ENCODE measurements at places on chromosomes 5 and 9.
A peak's percentile ranks its signal among the peaks of the same experiment; 100 is the strongest.

- DNase-seq, result no peak
These were observed 31.5 kb upstream of the PPP3R2 start for GRCh38 chr9:101626295-101626694.

- DNase-seq, result no peak
These were observed 166.2 kb upstream of the KLF9 start for GRCh38 chr9:70580606-70581195.

- peak; percentile 63 for DNase-seq
These were observed 52.1 kb downstream of the IL31RA start for GRCh38 chr5:55903121-55903701.

GRCh38 chr5:61534481-61535267 lies 202.6 kb downstream of the ZSWIM6 start:
- DNase-seq, result no peak

DNA sequence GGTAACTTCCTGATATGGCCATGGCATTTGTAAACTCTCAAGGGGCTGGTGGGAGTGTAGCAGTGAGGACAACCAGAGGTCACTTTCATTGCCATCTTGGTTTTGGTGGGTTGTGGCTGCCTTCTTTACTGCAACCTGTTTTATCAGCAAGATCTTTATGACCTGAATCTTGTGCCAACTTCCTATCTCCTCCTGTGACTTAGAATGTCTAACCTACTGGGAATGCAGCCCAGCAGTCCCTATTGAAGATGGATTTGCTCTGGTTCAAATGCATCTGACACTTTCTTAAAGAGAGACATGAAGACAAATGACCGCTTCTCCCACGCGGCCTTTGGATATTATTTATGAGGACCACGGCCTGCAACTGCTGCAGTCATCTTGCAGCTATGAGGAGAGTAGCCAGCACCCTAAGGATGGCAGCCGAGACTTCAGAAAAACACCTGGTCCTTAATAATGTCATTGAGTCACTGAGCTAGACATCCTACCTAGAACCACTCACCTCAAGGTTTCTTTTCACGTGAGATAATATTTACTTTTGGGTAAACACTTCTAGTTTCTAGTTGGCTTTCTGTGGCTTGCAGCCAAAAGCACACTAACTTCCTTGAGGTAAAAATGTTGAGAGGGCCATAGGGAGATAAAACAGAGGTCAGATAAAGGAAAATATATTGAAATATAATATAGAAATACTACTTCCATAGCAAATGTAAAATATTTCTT lies 28.2 kb downstream of the CETN3 start:
- no peak for DNase-seq

DNA sequence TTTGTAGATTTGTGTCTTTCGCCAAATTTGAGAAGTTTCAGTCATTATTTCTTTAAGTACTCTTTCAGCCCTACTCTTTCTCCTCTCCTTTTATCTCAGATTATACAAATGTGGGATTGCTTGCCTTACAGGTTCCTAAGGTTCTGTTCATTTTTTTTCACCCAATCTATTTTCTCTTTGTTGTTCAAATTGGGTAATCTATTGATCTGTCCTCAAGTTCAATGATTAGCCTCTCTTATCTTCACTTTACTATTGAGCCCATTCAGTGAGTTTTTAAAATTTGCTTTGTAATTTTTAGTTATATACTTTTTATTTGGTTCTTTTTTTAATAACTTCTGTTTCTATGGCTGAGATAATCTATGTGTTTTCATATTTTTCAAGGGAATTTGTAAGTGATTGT lies 282.1 kb downstream of the FER start:
- DNase-seq, result no peak

- DNase-seq, result no peak
These were observed 121.6 kb downstream of the TLR4 start for GRCh38 chr9:117825609-117826347.

DNA sequence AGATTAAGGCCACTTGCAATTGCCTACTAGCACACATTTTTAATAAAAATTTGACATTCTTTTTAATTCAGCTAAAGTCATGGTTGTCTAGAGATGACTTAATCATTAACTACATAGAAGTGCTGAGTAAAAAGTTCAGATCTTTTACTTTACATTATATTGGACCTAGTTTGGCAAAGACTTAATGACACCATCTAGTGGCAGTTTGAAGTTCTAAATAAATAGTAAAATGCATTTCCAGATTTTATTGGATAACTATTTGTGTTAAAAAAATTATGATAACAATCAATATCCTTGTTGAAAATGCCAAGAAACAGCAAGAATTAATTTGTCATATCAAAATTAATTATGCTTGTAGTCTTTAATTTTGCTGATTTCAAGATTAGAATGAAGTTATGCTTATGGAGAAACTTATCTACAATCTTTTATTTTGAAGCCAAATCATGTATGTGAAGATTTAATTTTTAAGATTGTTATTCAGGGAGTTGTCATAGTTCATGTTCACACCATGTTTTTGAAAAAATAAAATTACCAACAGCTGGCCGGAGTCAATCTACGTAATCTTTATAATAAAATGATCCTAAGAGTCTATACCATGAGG lies 69.6 kb upstream of the PJA2 start:
- DNase-seq, result no peak

DNA sequence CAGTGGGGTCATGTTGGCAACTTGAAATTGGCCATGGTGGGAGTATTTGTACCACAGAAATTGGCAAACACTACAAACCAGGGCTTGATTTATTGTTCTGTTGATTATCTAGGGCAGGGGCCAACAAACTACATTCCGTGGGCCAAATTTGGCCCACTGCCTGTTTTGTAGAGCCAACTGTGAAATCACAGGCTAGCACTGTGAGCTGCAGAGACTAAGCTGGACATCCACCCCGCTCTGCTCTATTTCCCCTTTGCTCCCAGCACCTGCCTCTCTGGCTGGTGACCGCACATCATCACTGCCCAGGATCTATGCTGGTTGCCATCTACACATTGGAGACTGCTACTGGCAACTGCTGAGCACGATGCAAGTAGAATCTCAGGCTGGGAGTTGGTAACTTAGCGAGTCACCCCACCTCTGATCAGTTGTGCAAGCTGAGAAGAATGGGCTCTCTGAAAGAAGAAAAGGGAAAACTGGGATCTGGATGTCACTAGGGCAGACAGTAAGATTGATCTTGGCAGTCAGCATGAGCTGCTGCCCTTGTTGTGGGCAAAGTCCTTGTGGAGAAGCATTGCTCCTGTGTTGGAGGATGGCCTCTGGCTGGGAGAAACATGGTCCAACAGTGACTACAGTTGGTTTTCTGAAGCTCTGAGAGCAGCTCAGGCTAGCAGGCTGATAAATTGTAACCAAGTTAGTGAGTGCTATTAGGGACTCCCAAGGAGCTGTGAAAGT lies 144.7 kb upstream of the RAD23B start:
- no peak for DNase-seq

DNA sequence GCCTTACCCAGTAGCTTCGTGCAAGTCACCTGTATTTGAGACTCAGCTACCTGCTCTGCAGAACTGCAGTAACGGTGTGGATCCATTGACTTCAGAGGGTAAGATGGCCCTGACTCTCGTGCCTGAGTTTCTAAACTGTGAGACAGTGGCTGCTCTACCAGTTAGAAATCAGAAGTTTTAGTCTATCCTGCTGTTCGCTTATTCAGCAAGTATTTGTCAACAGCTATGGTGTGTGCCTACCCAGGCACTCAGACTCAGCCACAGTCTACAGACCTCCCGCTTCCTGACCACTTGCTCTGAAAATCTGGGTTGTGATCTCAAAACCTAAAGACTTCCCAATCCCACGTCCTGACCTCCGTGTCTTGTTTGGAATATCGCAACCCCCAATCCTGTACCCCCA lies 13.5 kb downstream of the AQP3 start:
- no peak for DNase-seq

GRCh38 chr5:2840372-2840915 lies 89.0 kb upstream of the IRX2 start:
- no peak for DNase-seq

DNA sequence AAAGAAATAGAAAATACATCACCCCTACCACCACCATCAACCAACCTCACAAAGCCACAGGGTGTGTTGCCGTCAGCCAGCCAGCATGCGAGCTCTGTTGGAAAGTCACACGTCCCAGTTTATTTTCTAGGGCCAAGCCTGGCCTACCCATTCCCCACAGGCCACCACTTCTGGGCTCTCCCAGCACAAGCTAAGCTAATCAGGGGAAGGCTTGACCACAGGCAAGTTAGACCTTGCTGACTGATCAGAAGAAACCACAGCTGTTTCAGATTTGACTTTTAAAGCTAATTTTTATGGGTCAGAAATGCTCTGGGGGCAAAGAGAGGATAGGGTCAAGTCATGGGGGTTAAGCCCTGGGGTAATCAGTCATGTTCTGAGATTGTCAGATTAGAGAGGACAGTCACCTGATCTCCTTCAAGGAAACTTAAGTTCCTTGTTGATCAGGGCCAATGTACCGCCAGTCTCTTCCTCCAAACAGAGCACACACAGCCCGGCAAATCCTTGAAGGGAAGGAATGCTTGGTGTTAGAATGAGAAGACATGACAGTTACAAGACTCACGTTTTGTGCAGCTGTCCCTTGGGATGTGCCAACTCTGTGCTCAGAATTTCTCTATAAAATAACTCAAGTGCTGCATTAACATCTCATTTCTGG lies 7.6 kb downstream of the SHB start:
- no peak for DNase-seq

GRCh38 chr5:168713051-168713450 lies 133.9 kb upstream of the PANK3 start:
- DNase-seq, result no peak

DNA sequence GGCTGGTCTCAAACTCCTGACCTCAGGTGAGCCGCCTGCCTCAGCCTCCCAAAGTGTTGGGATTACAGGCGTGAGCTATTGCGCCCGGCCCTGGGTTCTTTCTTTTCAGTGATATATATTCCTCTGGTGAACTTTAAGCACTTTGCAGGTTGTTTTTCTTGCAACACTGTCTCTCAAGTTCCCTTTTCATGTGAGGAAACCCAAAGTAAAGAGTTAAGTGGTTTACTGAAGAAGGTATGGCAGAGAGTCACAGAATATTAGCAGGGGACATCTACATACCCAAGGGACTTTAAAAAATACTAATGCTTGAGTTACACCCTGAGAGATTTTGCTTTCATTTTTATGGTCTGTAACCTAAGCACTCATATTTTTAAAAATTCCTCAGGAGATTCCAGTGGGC lies 6.7 kb upstream of the GAPT start:
- DNase-seq, result no peak

DNA sequence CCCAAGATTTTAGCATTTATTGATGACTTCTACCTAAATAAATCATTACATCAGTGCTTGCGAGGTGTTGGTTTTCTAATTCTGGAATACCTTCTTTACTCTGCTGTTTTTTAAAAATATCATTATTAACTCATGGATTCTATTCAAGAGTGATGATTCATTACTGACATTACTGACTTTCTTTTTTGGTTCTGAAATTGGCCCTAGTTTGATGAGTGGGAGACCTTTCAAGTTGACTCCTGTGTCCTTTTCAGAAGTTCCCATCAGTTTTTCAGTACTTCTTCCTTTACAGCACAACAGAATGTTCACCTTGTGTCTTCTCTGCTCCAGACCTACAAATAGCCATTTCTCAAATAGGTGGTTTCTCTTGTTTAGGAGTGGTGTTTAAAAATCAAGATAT lies 114.1 kb downstream of the PCSK5 start:
- no peak for DNase-seq

DNA sequence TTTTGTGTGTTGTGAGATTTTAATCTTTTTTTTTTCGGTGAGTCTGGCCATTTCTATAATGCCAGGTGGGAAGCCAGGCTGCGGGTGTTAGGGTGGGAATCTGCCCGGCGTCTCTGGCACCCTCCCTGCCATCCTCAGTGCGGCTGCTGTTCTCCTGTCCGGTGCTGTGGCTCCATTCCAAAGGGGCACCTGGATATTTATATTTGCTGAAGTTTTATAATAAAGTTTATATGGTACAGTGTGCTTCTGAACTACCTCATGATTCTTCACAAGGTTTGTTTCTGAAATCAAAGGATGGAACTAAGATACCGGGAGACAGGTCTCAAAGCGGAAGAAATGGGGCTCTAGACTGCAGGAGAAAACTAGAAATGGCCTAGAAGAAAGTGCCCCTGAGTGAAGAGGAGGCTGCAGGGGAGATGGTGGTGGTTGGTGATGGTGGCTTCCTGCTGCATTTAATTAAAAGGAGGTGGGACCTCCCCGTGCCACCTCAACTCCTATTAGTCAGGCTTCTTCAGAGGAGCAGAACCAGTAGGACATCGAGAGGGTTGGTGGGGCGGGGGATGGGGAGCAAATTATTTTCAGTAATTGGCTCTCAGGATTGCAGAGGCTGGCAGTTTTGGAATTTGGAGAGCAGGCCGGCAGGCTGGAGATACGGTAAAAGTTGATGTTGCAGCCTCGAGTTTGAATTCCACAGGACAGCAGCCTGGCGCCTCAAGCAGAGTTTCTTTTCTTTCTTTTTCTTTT lies 102.2 kb upstream of the ICE1 start:
- no peak for DNase-seq

DNA sequence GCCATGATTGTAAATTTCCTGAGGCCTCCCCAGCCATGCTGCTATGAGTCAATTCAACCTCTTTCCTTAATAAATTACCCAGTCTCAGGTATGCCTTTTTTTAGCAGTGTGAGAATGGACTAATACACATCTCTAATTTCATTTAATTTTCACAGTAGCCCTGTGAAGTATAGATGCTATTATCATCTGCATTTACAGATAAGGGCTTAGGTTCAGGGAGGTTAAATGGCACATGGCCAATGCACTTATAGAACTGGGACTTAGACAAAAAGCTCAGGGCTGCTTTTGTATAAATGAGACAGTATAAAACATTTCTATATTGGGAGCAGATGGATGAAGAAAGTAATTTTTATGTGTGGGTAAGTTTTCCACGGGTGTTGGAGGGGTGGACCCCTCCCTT lies 62.9 kb upstream of the PANK3 start:
- DNase-seq, result no peak

DNA sequence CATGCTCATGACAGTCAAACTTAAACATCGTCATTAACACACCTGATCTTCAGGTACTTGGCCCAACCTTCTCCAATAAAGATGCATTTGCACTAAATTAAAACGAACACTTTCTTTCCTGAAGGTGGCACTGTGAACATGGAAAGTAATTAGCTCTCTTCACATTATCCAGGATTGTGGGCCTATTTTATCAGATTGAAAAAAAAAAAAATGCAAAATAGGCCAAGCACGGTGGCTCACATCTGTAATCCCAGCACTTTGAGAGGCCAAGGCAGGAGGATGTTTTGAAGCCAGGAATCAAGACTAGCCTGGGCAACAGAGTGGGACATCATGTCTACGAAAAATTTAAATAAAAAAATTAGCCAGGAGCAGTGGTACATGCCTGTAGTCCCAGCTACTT lies 14.4 kb upstream of the CDC20B start:
- DNase-seq, result no peak

- no peak for DNase-seq
These were observed 152.8 kb upstream of the TRPC7 start for GRCh38 chr5:136518174-136518573.

- no peak for DNase-seq
These were observed 84.3 kb downstream of the SH3TC2 start for GRCh38 chr5:148978370-148979082.

- DNase-seq, result no peak
These were observed 100.2 kb downstream of the NXNL2 start for GRCh38 chr9:88635151-88635550.

GRCh38 chr5:107776922-107777740 lies 106.4 kb upstream of the EFNA5 start:
- DNase-seq, result no peak

- DNase-seq, result no peak
These were observed 87.4 kb downstream of the SGCD start for GRCh38 chr5:156414391-156414790.

All from H54 (cell line).